ENCODE measurements at places on chromosomes 3 and 15.

DNA sequence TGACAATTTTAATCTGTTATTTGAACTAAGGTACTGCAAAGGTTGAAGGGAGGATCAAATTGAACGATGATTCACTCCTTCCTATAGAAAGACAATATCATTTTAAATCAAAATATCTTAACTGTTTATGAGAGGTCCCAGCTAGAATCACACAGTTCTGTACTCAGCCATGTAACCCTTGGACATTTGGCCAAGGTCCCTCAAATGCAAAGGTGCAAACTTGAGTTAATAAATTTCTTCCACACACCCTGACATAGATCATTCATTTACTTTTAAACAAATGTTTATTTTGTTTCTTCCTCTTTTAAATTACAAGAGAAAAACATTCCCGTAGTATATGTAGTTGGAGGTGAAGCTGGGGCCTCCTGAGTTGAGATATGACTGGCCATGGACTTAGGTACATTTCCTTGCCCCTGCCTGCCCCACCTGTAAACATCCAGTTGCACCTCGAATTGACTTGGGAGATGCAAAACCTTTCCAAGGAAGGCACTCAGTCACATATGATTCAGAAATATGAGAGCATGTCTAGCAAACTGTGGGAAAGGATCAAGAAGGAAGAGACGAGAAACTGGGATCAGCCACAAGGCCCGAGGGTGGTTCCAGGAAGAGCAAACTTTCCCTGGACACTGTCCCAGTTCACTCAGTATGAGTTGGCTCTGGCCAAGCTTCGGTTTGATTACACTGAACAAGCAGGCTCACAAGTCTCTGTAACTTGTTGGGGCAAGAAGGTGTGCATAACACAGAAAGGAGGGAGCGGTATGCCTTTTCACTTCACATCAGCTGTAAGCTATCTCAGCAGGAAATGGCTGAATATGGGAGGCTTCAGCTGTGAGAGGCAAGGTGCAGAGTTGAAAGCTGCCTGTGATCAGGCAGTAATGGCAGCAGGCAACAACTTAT is 6.7 kb downstream of the TNFSF10 start:
- no peak for DNase-seq

- no peak for DNase-seq
Measured at GRCh38 chr15:82548700-82549099, 8.4 kb upstream of the RPS17 start.

GRCh38 chr3:94314218-94314883 is 251.5 kb downstream of the NSUN3 start:
- DNase-seq = no peak

DNA sequence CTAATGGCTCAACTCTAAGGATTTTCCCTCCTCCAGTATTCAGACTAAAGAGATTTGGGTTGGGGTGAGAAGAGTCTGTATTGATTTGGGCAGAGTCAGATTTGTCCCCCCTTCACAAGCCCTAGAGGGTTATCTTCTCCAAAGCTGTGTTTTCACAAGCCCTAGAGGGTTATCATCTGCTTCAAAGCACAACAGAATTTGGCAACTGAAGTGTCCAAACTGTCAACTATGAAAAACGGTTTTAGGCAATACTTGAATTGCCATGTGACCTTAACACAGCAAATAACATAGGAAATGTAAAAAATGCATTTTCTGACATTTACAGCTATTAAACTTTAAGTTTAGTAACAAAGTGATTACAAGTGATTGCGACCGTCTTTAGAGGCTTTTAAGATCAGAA is 119.9 kb downstream of the IMPG2 start:
- no peak for DNase-seq

DNA sequence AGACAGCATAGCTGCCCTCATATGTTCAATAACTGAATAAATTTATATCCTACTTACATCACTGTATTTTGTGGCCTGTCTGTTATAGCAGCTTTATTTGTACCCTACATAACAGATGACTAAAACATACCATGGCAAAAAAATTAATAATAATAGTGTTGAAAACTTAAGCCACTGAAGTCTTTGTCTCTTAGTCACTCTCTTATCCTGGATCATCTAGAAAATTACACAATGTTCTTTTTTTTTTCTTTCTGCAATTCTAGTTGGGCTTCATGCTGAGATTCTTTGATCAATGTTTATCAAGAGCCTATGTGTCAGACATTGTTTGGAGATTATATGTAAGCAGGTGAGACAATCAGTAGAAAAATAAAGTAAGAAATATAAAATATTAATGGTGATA is 519.3 kb upstream of the ARPP21 start:
- DNase-seq = no peak

GRCh38 chr15:79643393-79643792 is 211.3 kb downstream of the MINAR1 start:
- no peak for DNase-seq

- no peak for DNase-seq
Measured at GRCh38 chr3:3919316-3919715, 120.1 kb downstream of the LRRN1 start.

DNA sequence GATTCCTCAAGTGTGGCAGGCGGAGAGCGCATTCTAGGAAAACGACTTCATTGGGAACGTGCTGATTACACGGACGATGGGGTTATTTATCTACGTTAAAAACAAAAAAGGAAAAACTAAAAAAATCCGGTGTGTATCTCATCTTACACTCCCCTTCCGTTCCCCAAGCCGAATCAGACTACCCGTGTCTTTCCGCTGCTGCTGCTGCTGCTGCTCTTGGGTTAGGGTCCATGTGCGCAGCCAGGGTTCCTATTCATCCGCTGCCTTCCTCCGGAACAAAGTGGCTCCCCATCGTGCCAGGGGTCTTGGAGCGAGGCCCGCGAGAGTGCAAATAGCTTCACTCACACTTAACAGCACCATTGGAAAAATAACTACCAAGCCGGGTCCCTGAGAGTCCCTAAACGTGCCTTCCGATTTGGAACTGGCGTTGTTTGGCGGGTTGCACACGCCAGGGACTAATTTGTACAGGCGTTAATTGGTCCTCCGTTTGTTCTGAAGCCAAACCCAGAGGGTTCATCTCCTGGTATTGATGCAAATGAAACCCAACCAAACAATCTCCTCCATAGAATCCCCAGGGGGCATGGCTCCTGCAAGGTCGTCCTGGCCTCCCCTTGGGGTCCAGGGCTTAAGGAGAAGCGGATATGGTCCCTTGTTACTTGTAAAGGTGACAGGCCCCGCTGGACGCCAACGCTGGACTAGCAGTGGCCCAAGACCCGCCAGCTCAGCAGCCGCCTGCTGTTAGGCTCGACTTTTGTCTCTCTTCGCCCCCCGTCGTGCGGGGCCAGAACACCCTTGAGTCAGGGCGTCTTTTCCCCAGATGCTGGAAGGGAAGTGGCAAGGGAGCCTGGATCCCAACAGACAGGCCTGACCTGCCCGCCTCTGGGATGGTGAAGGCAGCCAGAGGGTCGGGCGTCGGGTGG is 11.0 kb upstream of the ONECUT1 start:
- DNase-seq = no peak

DNA sequence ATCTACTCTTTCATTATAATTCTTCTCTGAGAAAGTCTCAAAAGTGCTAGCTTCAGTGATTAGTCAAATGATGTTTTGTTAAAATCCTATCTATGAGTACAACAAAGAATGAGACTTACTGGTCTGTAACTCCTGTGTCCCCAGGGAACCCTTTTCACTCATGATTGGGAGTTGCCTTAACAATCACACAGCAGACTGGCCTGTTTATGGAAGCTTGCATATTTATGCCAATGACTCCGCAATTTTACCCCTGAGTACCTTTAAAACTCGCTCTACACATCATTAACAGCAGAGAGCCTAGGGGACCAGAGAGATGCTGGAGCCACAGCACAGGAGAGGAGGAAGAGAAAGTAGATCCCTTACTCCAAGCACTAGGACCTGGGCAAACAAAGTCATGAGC is 628.1 kb downstream of the IGSF11 start:
- no peak for DNase-seq

DNA sequence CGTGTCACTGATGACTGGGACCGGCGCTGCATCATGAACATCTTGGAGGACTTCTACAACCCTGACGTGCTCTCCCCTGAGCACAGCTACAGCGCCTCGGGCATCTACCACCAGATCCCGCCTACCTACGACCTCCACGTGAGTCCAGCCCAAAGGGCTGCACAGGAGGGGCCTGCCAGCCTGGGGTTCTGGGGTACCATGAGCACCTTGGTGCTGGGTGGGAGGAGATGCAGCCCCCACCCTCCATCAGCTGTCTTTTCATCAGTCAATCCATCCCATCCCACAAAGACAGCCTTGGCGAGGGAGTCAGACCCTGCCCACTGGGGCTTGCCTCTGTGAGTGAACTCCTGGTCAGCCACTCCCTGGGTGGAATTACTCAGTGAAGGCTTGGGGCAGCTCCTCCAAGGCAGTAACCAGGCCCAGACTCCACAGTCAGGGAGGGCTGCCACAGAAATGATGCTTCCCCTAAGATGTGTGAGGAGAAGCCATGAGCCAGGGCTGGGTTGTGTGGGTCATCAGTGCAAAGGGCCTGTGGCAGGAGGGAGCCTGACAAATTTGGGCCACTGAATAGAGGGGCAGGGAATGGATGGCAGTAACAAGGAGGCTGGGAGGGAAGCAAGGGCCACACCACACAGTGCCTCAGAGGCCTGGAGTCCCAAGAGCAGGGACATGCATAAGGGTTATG is 47.9 kb downstream of the SEMA3G start:
- DNase-seq = no peak

GRCh38 chr15:85540085-85540797 is 159.8 kb downstream of the AKAP13 start:
- DNase-seq = no peak

GRCh38 chr3:30667280-30667651 is 60.9 kb downstream of the TGFBR2 start:
- no peak for DNase-seq

DNA sequence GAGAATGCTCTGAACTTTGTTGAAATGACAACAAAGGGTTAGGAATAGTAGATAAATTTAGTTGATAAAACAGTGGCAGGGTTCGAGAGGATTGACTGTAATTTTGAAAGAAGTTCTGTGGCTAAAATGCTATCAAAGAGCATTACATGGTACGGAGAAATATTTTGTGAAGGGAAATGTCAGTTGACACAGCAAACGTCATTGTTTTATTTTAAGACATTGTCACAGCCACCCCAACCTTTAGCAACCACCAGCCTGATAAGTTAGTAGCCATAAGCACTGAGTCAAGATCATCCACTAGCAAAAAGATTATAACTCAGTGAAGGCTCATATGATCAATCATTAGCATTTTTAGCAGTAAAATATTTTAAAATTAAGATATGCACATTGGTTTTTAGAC is 8.7 kb upstream of the ST3GAL6 start:
- DNase-seq = no peak

DNA sequence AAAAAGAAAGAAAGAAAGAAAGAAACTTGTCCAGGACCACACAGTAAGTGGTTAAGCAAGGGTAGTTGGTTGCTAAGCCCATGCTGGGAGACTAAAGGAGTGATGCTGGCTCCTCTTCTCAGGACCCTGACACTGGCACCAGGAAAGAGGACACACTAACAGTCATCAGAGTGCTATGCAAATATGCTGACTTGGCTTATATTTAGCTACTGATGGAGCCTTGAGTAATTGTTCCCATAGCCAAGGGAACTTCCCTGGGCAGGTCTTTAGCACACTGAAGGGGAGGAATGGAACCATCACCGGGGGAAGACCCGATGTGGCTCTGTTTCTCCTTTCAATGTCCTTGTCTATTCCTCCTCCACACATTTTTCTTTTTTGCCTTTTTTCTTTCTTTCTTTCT is 6.2 kb downstream of the TMEM40 start:
- no peak for DNase-seq

- no peak for DNase-seq
Measured at GRCh38 chr3:46062679-46063078, 35.4 kb upstream of the XCR1 start.

DNA sequence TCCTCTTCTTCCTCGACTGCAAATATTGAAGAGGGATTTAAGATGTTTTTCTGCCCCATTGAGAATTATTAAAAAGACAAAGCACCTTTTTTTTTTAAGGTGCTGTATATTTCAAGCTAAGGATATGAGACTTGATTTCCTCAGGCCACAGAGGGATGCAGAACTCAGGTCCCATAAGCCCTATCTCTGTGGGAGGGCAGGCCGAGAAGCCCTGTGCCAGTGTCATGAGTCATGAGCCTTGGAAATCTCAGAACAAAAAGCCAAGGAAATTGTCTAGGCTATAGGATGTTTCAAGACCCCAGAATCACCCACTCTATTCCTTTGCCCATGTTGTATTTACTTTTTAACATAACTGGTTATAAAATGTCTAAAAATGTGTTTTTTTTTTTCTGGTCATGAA is 7.3 kb downstream of the ESYT3 start:
- DNase-seq = no peak

- DNase-seq = no peak
Measured at GRCh38 chr3:113551820-113552219, 19.5 kb downstream of the SIDT1 start.

GRCh38 chr3:24829629-24830229 is 335.1 kb upstream of the THRB start:
- no peak for DNase-seq

DNA sequence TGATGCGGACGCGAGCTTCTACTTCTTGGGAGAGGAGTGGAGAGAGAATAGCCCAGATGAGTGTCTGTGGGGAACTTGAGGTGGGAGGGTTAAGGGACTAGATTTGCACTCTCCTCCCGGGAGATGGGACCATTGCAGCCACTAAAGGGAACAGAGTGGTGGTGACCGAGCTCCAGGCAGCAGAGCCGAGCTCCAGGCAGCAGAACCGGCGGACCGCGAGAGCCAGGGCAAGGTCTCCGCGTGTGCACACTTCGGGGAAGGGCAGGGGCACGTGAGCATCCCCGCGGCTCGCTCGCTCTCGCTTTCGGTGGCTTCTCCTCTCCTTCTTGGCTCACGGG is 1.1 kb downstream of the IGDCC3 start:
- DNase-seq = no peak

DNA sequence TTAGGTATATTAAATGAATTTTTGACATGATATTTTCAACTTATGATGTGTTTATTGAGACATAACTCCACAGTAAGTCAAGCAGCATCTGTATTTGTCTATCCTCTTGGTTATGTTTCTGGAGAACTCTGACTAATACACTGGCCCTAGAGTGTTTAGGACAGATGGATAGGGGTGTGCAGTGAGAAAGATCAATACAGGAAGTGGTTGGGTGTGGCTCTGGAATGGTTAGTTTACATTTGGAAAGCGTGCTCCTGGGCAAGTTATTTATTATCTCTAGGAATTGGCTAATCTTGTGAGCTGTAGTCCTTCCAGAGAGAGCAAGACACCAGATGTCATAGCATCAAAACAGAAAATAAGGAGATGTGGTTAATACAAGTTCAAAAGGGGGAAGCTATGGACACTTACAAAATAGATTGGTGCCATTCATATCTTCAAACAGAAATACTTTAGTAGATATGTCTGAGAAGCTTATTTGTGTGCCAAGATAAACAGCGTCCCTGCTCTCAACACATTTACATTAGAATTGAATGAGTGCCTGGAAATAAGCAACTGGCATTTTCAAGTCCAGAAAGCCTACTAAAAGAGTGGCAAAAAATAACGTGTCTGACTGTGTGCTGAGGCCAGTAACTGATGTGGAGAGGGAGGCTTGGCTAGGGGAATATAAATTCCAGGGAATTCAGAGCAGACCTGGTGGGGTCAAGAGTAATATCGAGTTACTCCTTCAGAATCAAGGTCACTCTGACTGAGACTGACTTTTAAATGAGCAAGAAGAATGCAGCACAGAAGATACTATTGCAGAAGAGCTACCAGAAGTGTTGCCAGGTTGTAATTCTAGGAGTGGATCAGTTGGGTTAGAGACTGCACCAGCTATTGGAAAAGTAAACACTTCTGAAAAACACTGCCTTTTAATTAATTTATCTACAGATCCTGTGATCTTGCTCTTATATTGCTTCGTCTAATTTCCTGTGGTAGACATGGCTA is 33.4 kb upstream of the PLAAT1 start:
- no peak for DNase-seq

Data from CD4-positive, alpha-beta T cell treated with Interferon gamma for 1 hour (primary cell).